CD4-positive, alpha-beta T cell treated with Interleukin-12 subunit alpha and Interleukin-12 subunit beta, for 1 hour (primary cell): ENCODE measurements at places on chromosomes 6 and 20.
A peak's percentile ranks its signal among the peaks of the same experiment; 100 is the strongest.

- DNase-seq = no peak
These were observed 36.3 kb downstream of the PPP1R3G start for GRCh38 chr6:5121479-5121878.

DNA sequence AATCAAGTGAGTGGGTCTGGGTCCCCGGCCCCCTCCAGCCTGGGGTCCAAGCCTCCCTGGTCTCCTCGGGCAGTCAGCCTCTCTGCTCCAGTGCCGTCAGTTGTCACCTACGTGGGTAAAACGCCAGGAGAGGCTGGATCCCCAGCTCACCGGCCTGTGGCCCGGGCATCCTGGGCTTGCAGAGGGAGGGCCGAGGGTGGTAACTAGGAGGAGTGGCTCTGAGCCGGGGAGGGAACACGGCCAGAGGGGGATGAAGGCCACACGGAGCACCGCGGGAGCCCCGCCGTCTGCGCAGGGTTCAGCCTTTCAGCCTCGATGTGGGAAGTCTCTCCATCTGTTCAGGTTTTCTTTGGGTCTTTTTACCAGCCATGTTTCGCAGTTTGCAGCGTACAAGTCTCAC lies 29.5 kb upstream of the BHLHE23 start:
- no peak for DNase-seq

- DNase-seq = no peak
These were observed 54.7 kb upstream of the PDE7B start for GRCh38 chr6:135796643-135797305.

GRCh38 chr6:100924534-100925227 lies 43.6 kb upstream of the ASCC3 start:
- no peak for DNase-seq

- no peak for DNase-seq
These were observed 581.0 kb upstream of the MAP3K7 start for GRCh38 chr6:91167846-91168245.

- peak; percentile 72 for DNase-seq
These were observed 659 bp downstream of the TMX4 start for GRCh38 chr20:8018958-8019245.

DNA sequence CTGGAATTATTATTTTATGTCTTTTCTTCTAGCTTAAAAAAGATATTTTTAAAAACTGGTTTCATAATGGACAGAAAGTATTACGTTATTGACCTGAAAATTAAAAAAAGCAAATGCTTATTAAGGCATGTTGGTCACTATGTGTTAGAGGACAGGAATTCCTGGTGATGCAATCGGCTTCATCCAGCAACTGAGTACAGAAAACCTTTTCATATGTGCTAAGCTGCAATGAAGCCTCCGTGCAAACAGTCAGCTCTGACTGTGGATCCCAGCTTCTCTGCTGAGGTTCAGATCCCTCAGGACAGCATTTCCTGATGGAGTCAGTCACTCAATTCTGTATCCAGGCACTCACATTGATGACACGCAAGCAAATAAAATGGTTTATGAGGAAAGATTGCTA lies 22.7 kb upstream of the BMP2 start:
- no peak for DNase-seq

DNA sequence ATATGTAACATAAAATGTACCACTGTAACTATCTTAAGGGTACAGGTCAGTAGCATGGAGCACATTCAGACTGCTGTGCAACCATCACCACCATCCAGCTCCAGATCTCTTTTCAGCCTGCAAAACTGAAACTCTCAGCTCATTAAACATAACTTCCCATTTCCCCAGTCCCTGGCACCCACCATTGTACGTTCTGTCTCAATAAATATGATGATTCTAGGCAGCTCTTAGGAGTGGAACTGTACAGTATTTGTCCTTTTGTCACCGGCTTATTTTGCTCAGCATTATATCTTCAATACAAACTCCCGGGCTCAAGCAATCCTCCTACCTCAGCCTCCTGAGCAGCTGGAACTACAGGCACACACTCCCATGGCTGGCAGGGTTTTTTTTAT lies 1.5 kb downstream of the ZC3H12D start:
- peak; percentile 48 for DNase-seq

DNA sequence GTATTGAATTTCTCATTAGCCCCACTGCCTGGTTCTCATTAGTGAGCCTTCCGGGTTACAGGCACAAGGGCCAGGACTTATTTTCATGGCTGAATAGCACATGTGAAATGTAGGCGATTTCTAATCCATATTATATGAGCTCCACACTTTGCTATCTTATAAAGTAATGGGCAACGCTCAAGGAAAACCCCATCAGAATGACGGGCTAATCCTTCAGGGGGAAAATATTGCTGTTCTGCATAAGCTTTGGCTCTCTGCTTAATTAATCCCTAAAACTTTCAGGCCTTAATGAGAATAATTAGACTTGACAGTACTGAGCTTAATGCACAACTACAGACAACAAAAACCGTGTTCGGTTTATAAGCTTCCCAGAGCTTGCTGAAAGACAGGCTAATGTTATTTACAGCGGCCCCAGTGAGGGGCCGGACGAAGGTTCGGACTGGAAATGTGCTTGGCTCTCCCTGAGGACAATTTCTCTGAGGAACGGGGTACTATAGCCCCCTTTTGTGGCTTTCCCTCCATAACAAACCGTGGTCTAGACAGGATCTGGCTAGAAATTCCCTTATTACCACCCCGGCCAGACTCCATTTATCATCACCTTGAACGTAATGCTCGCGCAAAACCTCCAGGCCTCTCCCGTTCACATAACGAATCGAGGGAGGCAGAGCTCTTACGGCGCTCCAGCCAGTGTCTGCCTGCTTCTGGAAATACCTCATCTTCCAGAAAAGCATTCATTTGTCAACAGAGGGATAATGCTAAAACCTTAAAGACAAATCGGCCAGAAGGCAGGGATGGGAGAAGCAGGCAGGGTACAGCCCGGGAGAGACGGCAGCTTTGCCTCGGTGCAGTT lies 164.5 kb downstream of the CD83 start:
- no peak for DNase-seq

GRCh38 chr6:12536416-12536815 lies 180.2 kb upstream of the PHACTR1 start:
- DNase-seq = no peak

DNA sequence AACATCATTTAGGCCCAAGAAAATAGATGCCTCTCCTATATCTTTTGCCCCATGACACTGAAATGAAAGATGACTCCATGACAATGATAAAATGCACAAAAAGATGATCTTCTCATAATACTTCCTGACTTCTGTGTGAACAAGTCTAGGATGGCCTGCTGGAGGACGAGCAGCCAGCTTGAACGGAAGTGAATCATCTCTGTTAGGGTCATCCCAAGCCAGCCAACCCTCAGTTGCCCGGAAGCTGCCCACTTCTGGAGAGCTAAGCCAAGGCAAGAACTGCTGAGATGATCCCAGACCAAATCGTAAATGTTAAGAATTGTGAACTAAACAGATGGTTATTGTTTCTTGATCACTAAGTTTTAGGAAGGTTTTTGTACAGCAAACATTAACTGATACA lies 249.7 kb upstream of the HS3ST5 start:
- DNase-seq = no peak

- DNase-seq = no peak
These were observed 765.9 kb downstream of the BCKDHB start for GRCh38 chr6:80872199-80872950.

DNA sequence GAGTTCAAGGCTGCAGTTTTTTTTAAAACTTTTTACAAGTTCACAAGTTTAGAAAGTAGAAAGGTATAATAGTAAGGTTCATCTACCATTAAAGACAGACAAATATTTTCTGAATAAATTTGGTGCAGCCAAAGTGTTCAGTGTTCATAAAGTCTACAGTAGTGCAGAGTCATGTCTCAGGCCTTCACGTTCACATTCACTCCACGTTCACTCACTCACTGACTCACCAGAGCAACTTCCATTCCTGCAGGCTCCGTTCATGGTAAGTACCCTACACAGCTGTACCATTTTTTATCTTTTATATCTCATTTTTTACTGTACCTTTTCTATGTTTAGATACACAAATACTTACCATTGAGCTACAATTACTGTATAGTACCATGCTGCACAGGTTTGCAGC lies 67.6 kb downstream of the B4GALT5 start:
- DNase-seq = no peak

DNA sequence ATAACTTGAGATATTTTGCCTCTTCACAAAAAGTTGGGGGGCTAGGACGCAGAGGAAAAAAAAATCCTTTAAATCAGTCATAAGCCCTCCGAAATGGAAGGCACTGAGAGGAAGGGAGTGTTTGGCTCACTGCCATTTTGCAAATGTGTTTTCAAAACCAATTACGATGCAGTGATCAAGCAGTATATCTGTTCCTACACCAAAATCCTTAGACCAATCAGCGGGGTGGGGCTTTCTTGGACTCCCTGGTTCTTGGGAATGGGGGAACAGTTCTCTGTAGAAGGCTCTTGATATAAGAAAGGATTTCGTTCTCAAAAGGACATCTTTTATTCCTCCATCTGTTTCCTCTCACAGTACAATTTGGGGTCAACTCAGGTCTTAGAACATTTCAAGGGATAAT lies 478.6 kb upstream of the JARID2 start:
- DNase-seq = no peak

DNA sequence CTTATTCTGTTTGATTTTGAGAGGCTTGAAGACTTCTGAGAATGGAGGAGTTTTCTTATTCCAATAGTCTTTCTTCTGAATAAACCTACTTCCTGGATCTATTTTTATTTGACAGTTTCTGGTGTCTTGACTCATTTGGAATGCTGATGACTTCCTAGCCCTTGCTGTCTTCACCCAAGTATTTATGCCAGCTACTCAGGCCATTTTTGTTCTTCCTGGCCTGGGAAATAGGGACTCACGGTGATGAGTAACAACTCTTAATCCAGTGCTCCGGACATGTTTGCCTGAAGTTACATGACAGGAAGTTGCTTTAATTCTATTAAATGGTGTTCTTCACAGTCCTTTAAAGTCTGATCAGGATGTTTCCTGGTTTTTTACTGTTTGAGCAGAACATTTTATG lies 272.1 kb upstream of the EYS start:
- no peak for DNase-seq

GRCh38 chr20:51511861-51512619 lies 30.5 kb downstream of the NFATC2 start:
- DNase-seq = no peak

DNA sequence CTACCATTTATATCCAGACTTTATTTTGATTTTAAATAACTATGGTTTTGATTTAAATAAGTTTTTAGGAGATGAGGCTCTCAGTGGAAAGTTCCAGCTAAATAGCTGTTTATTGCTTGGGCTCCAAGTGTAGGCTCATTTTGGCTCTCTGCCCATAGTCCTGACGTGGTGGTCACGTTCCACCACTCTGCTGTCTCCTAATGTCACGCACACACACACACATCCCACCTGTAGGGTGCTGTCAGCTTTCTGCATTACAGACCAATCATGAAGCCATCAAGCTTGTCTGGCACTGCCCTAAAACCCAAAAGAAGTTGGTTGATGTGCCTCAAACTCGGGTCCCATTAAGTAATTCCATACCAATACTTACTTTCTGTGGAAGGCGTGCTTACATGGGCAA lies 45.4 kb downstream of the PANK2 start:
- no peak for DNase-seq
